Colonic mucosa (tissue), 4 donors: ENCODE measurements at places on chromosomes 4 and X. TPM values are rescaled to one million over a fixed set of nuclear protein-coding genes. Genes with fewer than 3 reads are reported as not detected.

DNA sequence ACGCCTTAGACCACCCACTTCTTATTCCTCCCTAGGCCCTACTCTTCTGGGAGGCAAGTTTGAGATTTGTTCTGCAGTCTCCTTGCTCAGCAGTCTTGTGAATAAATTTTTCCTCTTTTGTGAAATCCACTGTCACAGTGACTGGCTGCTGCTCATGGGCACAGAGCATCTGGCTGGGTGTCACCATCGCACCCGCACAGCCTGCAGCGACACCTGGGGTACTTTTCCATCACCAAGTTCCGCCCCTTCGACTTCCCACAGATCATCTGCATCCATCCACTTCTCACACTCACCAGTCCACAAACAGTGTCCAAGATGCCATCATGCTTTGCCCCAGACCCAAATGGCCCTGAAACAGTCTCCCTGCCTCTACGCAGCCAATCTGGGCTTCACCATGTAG lies 36.4 kb upstream of the AFAP1 start:
- H3K4me1 ChIP-seq = peaks cover 24% of the 10 kb centered on the region
- H3K4me3 ChIP-seq = no peak overlapping the region
- H3K36me3 ChIP-seq = no peaks in the 10 kb centered on the region
- no peaks in the 10 kb centered on the region for H3K27me3 ChIP-seq

- no peak overlapping the region for H3K4me3 ChIP-seq
- no peaks in the 10 kb centered on the region for H3K4me1 ChIP-seq
- no peaks in the 10 kb centered on the region for H3K36me3 ChIP-seq
- peak overlapping the region; percentile 41 for H3K27ac ChIP-seq
These were observed 8.7 kb upstream of the GABRE start for GRCh38 chrX:151983186-151983585.

DNA sequence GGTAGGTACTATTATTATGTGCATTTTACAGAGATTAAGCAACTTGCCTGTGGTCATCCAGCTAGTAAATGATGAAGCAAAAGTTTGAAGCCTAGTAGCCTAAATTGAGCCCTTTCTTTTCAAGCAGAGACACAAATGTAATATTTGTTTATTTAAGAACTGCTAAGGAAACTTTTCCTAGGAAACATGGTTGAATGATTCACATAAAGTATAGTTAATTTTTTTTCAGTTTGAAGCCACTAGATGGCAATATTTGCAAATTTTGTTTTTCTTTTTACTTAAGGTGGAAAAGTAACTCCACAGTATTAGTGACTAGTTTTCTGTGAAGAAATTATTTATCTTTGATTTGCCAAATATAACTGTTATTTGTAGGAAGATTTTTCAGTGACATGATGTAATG lies 52.8 kb upstream of the ANKRD17 start:
- no peaks in the 10 kb centered on the region for H3K36me3 ChIP-seq
- no peaks in the 10 kb centered on the region for H3K27me3 ChIP-seq
- no peak for DNase-seq
- H3K4me3 ChIP-seq = no peak overlapping the region
- H3K4me1 ChIP-seq = no peaks in the 10 kb centered on the region
- no peak overlapping the region for H3K27ac ChIP-seq

DNA sequence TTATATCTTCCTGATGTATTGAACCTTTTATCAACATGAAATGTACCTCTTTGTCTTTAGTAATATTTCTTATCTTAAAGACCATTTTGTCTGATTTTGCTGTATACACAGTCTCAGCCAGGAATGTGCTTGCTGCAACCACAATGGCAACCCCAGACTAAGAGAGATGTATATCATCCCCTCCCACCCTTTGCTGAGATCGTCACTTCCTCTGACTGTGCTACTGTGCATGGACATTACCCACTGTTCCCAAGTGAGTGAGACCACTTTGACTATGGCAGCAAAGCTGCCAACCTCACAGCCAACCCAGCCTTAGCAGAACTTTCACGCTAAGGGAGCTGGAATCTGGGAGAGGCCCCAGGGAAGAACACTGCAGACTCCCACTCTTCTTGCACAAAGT lies 46.0 kb downstream of the EIF2S3 start:
- H3K27me3 ChIP-seq = no peaks in the 10 kb centered on the region
- no peaks in the 10 kb centered on the region for H3K4me1 ChIP-seq
- DNase-seq = no peak
- no peak overlapping the region for H3K4me3 ChIP-seq
- H3K27ac ChIP-seq = no peak overlapping the region

DNA sequence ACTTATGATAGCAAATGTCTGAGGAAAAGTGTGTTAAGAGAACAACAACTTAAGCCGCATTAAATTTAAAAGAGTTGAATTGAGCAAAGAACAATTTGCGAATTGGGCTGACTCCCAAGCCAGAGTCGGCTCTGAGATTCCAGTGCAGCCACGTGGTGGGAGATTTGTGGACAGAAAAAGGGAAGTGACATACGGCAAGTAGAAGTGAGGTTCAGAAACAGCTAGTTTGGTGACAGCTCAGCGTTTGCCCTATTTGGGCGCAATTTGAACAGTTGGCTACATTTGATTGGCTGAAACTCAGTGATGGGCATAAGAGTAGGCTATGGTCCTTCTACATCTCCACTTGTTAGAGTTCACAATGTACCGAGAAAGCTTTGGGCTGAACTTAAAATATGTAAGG lies 124.0 kb downstream of the PRKX start:
- H3K27me3 ChIP-seq = no peaks in the 10 kb centered on the region
- H3K27ac ChIP-seq = no peak overlapping the region
- no peaks in the 10 kb centered on the region for H3K4me1 ChIP-seq
- H3K4me3 ChIP-seq = no peak overlapping the region
- no peak for DNase-seq
- no peaks in the 10 kb centered on the region for H3K36me3 ChIP-seq

DNA sequence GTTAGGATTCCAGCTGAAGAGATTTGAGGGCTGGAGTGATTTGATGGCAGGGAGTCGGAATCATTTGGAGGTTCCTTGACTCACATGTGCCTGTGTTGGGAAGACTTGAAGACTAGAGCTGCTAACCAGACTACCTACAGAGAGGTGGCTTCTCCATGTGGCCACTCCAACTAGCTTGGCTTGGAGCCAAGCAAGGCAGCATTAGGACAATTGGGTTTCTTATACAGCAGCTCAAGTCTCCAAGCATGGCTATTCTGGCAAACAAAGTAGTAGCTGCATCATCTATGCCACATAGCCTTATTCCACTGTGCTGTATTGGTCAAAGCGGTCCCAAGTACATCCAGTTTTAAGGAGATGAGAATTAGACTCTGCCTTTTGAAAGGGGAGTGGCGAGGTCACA lies 171.7 kb upstream of the SLC4A4 start:
- H3K27ac ChIP-seq = no peak overlapping the region
- no peaks in the 10 kb centered on the region for H3K27me3 ChIP-seq
- H3K4me1 ChIP-seq = no peaks in the 10 kb centered on the region
- H3K4me3 ChIP-seq = no peak overlapping the region

- H3K27ac ChIP-seq = no peak overlapping the region
- H3K27me3 ChIP-seq = no peaks in the 10 kb centered on the region
- no peak for DNase-seq
- H3K36me3 ChIP-seq = no peaks in the 10 kb centered on the region
- H3K4me3 ChIP-seq = no peak overlapping the region
- H3K4me1 ChIP-seq = no peaks in the 10 kb centered on the region
These were observed 87.6 kb downstream of the TMEM144 start for GRCh38 chr4:158297866-158298265.

The SLC25A31 gene
- total RNA-seq = not detected

The SPARCL1 gene
- total RNA-seq = 84.0 TPM

DNA sequence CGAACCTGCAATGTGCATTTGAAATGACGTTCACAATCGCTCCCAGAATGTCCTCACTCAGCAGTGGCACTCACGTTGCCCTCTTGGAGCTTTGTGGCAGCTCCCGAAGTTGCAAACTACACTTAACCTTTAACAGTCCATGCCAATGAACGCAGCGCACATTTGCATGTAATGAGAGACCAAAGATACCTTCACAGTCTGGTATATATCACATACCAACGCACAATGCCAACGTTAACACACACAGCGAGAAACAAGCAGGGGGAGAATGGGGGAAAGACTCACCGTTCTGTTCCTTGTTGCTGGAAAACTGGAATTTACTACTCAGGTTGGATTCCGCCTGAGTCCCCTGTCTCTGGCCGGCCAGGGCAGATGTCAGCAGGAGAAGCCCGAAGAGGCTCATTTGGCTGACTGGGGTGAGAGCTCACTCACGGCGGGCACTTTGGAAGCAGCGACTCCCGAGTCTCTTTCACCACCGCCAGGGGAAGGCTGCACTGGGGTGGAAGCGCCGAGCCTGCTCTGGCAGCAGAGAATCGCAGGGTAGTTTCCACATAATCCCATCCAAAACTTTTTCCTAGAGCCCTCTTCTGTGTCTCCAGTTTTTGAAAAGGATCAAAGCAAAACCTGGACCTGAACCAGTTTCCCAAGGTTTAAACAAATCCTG lies 966 bp downstream of the PDGFC start:
- peak overlapping the region; percentile 53 for H3K27ac ChIP-seq
- H3K27me3 ChIP-seq = no peaks in the 10 kb centered on the region
- H3K36me3 ChIP-seq = no peaks in the 10 kb centered on the region
- H3K4me1 ChIP-seq = no peaks in the 10 kb centered on the region
- peak; percentile 54 for DNase-seq

DNA sequence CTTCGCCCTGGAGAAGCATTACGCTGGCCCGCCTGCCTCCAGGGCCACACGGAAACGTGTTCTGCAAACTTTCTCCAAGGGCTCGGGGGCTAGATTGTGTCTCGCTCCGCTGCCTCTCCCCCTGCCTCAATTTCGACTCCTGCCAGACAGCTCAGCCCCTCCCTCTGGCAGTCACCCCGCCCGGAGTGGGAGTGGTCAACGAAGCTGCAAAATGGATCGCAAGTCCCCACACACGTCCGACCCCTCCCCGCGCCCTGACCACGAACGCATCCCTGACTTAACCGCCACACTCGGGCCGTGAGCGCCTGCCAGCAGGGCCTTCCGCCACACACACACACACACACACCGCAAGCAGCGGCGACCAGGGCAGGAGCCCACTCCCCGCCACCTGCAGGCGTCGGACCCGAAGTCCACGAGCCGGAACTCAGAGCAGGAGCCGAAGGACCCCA lies 47.0 kb upstream of the NKAP start:
- peak overlapping the region; percentile 14 for H3K4me3 ChIP-seq
- H3K27me3 ChIP-seq = peaks cover 21% of the 10 kb centered on the region
- H3K27ac ChIP-seq = no peak overlapping the region
- no peaks in the 10 kb centered on the region for H3K36me3 ChIP-seq

DNA sequence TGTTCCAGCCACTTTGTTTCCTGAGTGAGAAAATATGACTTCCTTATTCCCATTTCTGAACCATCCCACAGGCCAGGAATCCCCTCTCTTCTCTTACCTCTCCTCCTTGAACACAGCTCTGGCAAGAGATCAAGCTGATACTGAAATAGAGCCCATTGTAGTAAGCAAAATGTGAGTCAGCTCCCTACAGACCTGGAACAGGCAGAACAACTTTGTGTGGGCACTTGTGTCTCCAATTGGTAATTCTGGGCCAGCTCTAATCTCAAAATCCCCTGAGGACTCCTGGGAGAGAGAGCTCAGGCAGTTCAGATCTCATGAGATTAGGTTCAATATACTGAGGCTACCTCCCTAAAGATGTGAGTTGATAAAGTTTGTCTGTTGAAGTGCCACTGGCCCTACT lies 213.5 kb downstream of the GUCY2F start:
- no peak overlapping the region for H3K4me3 ChIP-seq
- H3K4me1 ChIP-seq = no peaks in the 10 kb centered on the region
- no peaks in the 10 kb centered on the region for H3K36me3 ChIP-seq
- H3K27ac ChIP-seq = no peak overlapping the region
- DNase-seq = no peak

GRCh38 chrX:110734894-110735541 lies 60.6 kb downstream of the CHRDL1 start:
- no peak for DNase-seq
- no peaks in the 10 kb centered on the region for H3K27me3 ChIP-seq
- H3K4me3 ChIP-seq = no peak overlapping the region
- H3K36me3 ChIP-seq = no peaks in the 10 kb centered on the region
- H3K27ac ChIP-seq = no peak overlapping the region

The MAD2L1 gene
- 13.7 TPM for total RNA-seq

The FGF2 gene
- total RNA-seq = 5.0 TPM

DNA sequence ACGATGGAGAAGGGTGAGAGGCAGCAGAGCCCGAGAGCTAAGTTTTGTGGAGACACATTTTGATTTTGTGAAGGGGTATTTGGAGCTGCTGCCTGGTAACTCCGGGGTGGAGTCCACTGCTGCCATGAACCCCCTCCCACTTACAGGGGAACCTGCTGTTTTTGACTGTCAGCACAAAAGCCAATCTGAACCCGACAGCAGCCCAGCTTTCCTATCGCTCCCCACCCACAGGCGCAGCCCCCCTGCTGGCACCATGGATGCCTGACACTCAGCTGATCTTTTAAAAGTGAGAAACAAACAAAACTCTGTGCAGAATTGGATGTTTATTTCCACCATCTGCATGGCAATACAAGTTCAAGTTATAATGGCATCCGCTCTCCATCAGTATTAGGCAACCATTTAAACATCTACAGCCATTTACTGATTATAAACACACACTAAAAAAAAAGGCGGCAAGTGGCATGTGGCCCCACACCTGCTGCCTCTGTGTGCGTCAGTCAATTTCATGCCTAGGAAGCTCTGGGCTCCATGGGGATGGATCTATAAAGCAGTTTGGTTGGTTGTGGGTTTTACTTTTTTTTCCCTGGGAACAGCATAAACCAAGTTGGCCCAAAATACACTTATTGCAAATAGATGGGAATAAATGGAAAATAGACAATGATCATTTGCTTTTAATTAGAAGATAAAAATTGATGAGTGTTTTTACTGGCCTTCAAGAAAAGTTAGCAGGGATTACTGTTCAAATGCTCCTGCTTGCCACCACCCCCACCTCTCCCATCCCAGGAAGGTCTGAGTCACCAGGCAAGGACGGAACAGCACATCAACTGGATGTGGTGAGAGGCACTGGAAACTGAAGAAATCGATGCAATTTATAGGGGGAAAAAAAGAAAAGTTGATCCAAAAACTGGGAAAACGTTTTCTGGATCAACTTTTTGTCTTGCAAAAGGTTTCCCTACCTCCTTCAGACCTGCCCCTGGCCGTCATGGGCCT lies 46.0 kb downstream of the SEPSECS start:
- H3K4me1 ChIP-seq = no peaks in the 10 kb centered on the region
- H3K36me3 ChIP-seq = no peaks in the 10 kb centered on the region
- no peaks in the 10 kb centered on the region for H3K27me3 ChIP-seq
- DNase-seq = no peak
- H3K27ac ChIP-seq = no peak overlapping the region

The NDNF gene
- total RNA-seq = 30.4 TPM

DNA sequence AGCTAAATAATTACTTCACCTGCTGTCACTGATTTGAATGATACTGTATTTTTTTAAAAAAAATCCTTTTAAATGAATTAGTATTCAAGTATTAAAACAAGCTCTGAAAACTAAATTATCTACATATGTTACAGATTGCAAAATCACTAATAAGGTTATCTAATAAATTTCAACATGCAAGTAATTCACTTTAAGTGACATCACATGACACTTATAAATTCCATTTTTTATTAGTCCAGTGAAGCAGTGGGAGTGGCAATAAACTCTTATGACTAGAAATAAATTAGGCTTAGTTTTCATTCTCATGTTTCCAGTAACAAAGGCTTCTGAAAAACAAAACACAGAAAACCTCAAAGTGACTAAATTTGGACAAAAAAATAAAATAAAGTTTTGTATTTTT lies 36.3 kb downstream of the SMIM31 start:
- H3K4me1 ChIP-seq = no peaks in the 10 kb centered on the region
- H3K4me3 ChIP-seq = no peak overlapping the region
- H3K27me3 ChIP-seq = no peaks in the 10 kb centered on the region

The ALAS2 gene
- 0.74 TPM for total RNA-seq

GRCh38 chr4:107065201-107065600 lies 29.1 kb upstream of the DKK2 start:
- no peak overlapping the region for H3K27ac ChIP-seq
- no peak overlapping the region for H3K4me3 ChIP-seq
- no peaks in the 10 kb centered on the region for H3K4me1 ChIP-seq
- no peak for DNase-seq
- no peaks in the 10 kb centered on the region for H3K27me3 ChIP-seq
- no peaks in the 10 kb centered on the region for H3K36me3 ChIP-seq

The RASSF6 gene
- 13.8 TPM for total RNA-seq
